ENCODE measurements at places on chromosomes 4 and X.
A peak's percentile ranks its signal among the peaks of the same experiment; 100 is the strongest.

DNA sequence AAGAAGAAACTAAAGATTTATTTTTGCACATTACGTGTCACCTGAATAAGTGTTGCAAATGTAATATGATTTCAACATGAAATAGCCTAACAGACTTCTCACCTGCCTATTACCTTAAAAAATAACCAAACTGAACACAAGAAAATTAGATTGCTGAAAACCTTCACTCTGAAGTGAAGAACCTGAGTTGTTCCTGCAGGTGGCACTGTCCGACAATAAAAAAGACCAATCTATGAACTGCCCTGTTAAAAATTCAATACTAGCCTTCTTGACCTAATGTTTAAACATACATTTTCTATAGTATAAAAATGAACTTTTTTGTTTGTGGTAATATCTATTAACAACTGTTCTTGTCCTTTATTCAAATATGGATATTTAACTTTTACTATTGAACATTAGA is 69.2 kb upstream of the PNPLA4 start:
- peak; percentile 18 for DNase-seq

GRCh38 chr4:108144451-108144850 is 24.3 kb downstream of the LEF1 start:
- no peak for DNase-seq

- no peak for DNase-seq
Measured at GRCh38 chr4:183257808-183258207, 62.3 kb downstream of the CLDN22 start.

- no peak for DNase-seq
Measured at GRCh38 chrX:46882266-46882665, 30.0 kb upstream of the JADE3 start.

- no peak for DNase-seq
Measured at GRCh38 chr4:184446132-184446658, 28.2 kb downstream of the IRF2 start.

DNA sequence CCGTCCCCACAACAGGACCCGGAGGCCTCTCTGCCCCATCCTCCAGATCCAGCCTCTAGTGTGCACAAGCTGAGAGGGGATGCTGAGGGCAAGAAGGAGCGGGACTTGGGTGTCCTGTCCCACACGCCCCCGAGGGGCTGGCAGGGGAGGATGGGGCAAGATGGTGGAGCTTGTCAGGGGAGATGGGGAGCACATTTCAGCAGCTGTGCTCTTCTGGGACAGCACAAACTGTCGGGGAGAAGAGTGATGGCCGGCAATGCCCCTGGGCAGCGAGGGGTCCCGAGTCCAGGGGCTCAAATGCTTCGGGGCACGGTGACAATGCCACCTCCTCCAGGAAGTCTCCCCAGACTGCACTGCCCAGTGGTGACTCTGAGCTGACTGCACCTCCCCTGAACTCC is 134.5 kb downstream of the FAM53A start:
- DNase-seq: no peak

DNA sequence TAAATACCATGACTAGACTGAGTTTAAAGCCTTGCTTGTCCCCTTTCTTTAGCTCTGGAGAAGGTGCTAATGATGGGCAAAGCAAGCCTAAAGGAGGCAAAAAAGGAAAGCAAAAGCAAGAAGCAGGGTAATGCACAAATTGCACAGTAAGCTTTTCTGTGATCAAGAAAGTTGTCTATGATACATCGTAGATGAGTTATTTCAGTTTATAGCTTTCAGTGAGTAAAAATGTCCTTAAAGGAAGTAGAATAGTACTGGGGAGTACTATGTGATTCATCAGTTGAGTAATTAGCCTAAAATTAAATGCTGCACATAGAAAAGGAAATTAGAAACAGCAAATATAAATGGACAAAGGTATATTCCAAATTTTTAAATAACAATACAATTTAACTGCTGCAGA is 50.2 kb upstream of the PDE5A start:
- peak; percentile 18 for DNase-seq

GRCh38 chr4:112771-113170 is 11.5 kb upstream of the ZNF718 start:
- DNase-seq: no peak

- no peak for DNase-seq
Measured at GRCh38 chrX:129958814-129959492, 23.5 kb upstream of the BCORL1 start.

- DNase-seq: no peak
Measured at GRCh38 chrX:118216087-118216486, 99.5 kb upstream of the KLHL13 start.

DNA sequence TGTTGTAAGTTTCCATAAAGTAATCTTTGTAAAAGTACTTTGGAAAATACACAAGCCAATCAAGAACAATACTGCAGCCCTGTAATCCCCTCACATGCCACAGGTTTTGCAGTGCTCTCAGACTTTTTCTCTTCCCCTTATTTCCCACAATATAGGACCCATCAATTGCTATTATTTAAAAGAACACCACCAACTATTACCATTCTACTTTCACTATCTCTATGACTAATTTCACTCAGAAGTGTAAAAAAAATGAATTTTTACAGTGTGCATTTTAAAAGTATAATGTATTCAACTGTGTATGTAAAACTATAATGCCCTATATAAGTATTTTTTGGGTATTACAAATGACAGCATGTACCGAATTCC is 1.7 kb downstream of the ATP8A1 start:
- DNase-seq: no peak

- no peak for DNase-seq
Measured at GRCh38 chrX:154333837-154334271, 38.3 kb downstream of the TKTL1 start.

- no peak for DNase-seq
Measured at GRCh38 chr4:118741301-118741855, 56.2 kb downstream of the METTL14 start.

DNA sequence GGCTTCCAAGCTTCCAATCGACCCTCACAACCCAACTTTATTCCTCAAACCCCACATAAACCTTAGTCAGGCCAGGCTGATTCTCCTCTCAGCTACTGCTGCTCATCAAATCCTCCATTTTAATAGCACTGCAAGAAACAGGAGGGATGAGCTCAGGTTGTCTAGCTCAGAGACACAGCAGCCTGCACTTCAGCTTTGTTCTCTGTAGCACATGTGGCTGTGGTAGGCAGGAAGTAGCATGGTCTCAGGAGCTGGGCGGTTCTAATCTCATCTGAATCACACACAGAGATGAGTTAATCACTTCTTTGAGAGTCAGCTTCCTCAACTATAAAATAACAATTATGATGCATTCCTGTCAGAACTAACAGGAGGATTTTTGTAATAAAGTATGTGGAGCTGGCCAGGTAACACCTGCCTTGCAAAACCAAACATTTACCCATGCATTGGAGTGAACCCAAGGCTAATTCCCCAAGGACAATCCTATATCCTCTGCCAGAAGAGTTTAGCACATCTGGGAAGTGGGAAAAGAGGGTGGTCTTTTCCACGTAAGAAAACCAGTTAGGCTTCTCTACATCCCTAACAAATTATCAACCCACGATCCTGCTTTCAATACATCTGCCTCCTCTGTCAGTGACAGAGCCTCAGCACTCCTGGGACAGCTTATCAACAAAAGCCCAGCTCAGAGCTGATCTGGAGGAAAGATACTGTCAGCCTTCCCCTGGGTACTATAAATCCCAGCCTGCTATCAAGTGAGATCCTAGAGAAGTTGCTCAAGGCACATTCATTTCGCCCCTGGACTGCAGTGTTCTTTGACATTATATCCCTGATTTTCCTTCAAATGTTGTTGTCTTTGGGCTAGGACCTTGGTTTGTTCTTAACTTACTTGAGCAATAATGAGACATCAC is 32.8 kb downstream of the ELOVL6 start:
- DNase-seq: peak; percentile 85

DNA sequence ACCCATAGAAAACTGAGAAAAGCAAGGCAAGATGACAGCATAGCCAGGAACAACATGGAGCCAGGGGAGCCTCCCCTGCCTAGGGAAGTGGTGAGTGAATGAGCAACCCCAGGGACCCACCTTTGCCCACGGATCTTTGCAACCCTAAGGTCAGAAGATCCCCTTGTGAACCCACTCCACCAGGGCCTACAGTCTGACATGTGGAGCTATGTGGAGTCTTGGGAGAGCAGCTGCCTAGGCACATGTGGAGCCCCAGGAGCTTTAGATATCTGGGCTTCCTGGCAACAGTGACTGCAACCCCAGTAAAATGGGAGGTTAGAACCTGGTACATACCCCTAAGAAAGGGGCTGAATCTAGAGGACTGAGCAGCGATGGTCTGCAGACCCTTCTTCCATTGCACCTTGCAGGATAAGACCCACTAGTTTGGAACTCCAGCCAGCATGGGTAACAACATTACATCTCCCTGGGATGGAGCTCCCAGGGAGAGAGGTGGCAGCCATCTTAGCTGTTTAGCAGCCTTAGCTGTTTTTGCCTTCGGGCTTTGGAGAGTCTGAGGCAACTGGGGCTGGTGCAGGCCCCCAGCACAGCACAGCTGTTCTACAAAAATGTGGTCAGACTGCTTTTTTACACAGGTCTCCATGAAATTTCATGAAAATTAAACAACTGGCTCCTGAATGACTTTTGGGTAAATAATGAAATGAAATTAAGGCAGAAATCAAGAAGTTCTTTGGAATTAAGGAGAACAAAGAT is 104.7 kb upstream of the TRIM2 start:
- DNase-seq: no peak

GRCh38 chr4:159367781-159368080 is 264.9 kb downstream of the RAPGEF2 start:
- DNase-seq: no peak

DNA sequence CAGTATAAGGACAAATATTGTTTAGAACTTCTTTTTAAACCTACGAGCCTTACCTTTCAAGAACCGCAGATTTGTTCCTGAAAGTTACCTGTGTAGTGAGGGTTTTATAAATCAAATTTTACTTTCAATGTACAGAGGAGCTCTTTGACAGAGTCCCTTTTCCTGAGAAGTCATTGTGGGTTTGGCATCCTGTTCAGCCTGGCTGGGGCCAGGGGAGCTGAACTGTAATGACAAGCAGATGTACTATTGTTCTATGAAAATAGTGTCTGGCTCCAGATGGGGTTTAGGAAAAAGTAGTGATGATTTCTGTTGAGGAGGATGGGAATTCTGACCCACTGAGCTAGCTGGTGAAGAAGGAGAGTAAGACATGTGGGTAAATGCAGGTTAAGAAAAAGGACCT is 196.2 kb upstream of the PGRMC2 start:
- DNase-seq: peak; percentile 7

- DNase-seq: peak; percentile 61
Measured at GRCh38 chr4:122819708-122820449, 6.8 kb upstream of the FGF2 start.

- DNase-seq: peak; percentile 5
Measured at GRCh38 chrX:48665991-48666390, 17.6 kb upstream of the WAS start.

GRCh38 chr4:17068891-17069290 is 170.4 kb upstream of the LDB2 start:
- no peak for DNase-seq

- no peak for DNase-seq
Measured at GRCh38 chr4:52052475-52052780, 1.3 kb downstream of the SPATA18 start.

GRCh38 chr4:98661371-98662054 is 3.1 kb upstream of the TSPAN5 start:
- DNase-seq: no peak

DNA sequence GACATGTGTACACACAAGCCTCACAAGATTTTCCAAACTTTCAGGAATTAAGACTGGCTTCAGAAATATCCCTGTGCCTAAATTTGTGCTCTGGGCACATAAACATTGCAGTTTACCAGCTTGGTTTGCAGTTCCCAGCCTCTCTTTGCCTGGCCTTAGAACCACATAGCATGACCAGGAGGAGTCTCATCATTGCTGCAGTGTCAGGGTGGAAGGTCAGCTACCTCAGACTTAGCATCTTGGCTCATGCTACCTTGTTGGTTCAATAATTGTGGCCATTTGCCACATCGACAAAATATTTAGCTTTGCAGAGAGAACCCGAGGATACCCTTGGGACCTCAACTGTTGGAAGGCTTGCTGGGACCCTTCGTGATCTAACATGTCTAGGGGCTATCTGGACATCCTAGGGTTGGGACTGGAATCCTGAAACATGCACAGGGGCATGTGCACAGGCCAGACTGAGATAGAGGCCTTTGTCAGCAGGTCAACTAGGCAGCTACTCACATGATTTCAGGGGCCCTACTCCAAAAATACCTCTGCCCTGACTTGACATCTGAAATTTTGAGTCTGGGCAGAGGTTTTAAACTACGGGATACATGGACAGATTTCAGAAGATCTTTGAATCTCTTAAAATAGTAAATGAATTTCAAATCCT is 8.0 kb upstream of the SUPT20HL2 start:
- DNase-seq: no peak

- DNase-seq: peak; percentile 76
Measured at GRCh38 chr4:141329174-141329569, 108.5 kb downstream of the ZNF330 start.

DNA sequence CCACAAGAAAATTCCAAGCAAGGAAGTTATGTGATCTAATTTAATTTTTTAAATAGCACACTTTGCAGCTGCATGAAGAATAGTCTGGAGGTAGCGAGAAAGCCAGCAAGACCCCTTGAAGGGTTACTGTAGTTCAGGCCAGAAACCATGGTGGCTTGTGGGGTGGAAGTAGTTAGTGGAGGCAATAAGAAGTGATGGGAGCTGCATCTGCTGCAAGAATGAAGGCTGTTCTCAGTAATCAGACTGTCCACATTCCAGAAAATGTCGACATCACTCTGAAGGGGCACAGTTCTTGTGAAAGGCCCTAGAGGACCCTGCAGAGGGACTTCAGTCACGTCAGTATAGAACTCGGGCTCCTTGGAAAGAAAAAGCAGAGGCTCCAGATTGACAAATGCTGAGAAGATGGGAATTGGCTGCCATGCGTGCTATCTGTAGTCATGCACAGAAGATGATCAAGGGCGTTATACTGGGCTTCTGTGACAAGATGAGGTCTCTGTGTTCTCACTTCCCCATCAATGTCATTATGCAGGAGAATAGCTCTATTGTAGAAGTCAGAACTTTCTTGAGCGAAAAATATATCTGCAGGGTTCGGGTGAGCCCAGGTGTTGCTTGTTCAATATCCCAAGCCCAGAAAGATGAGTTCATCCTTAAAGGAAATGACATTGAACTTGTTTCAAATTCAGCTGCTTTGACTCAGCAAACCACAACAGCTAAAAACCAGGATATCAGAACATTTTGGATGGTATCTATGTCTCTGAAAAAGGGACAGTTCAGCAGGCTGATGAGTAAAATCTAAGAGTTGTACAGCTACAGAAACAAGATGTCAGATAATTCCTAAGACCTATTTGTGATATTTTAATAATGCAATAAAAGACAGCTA is 254.2 kb downstream of the CBR4 start:
- DNase-seq: peak; percentile 62

DNA sequence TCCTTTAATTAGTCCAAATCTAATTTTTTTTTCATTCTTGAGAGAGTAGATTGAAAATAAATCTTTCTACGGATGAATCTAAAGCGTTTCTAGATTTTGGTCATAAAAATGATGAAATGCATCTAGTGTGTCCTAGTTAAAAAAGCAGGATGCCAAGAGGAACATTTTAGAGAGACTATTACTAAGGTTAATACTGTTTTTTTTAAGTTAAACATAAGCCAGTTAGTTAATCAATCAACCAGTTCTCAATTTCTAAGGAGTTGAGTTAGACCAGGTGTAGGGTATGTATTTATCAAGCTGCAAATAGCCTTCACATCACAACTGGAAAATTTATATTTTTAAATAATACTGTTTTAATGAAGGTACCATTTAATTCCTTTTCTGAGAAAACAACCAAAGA is 679.5 kb upstream of the IGFBP7 start:
- no peak for DNase-seq

- DNase-seq: peak; percentile 6
Measured at GRCh38 chr4:169956091-169956843, 69.9 kb downstream of the MFAP3L start.
